ENCODE measurements at places on chromosomes 1 and 21.

DNA sequence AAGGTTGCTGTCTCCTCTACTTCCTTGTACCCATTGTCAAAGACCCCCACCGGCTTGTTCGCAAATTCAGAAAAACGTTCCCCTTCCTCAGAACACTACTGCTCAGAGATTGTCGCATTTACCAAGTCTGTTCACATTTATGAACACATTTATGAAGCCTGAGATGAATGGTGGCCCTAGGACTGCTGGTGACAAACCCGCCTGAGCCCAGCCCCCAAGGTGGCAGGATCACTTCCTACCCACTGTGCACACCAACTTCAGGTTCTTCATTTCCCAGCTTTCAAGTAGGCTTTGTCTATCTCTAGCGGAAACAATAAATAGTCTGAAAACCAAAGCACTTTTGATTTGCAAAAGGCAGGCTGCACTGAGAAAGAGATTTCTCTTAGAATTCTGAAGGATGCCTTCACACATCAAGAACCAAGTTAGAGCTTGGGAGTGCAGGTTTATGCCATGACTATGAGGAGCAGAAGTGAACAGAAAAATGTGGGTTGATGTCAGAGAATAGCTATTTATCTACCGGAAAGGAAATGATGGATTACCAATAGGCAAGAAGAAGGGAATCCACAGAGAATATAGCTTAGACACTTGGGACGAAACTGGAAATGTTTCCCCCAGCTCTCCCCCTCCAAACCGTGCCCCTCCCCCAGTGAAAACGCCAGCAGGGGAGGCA, 200.5 kb downstream of the TOMM20 start:
- DNase-seq: no peak

GRCh38 chr1:153288634-153289275, 24.0 kb downstream of the PGLYRP3 start:
- no peak for DNase-seq

GRCh38 chr1:43847882-43848281, 85.7 kb upstream of the ARTN start:
- no peak for DNase-seq

GRCh38 chr21:45709173-45709572, 65.6 kb downstream of the PCBP3 start:
- peak; percentile 33 for DNase-seq

DNA sequence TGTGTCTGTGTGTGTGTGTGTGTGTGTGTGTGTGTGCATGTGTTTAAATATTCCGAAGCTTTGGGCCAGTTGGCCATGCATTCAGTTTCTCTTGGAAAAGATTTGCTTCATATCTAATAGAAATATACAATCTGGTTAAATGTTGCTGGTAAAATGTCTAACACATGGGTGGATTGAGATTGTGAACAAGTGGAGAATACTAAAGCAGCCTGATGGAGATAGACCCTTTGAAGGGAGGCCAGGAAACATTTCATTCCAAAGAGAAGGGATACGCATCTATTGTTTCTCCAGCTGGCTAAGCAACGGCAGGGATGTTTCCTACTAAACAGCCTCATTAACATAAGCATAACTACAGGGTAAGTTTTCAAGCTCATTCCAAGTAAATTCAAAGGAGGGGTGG, 257.5 kb upstream of the PTBP2 start:
- no peak for DNase-seq

GRCh38 chr1:186009039-186009737, 275.0 kb downstream of the HMCN1 start:
- peak; percentile 88 for DNase-seq

- DNase-seq: no peak
Observed at GRCh38 chr21:44815225-44815624, 2.6 kb downstream of the SUMO3 start.

GRCh38 chr1:225355863-225356262, 72.0 kb downstream of the LBR start:
- DNase-seq: no peak

GRCh38 chr1:71593523-71593922, 512.7 kb upstream of the ZRANB2 start:
- peak; percentile 4 for DNase-seq

DNA sequence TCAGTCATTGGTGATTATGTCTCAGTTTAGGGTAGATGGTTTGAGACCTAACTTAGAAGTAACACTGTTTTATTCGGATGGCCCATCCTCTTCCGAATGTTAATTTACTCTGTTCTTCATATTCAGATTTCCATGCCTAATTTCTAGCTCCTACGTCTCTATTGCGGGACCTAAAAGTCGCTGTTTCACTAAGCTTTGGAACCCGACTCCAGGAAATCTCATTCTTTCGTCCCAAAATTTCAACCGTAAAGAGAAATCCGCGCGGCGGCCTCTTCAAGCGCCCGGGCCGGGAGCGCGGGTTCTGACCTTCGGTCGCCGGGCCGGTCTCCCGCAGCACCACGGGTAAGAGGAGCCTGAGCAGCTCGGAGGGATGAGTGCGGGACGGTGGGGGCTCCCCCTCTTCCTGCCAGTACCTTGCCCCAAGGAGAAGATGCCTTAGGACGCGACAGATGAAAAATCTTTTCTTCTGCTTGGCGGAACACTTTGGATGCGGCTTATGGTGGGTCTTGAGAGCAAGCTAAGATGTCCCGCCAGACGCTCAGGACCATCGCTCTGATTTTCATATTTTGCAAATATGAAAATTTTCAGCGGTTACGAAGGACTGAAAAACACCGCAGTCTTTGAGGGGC, 128.7 kb downstream of the PPIAL4G start:
- no peak for DNase-seq

GRCh38 chr1:9349331-9349851, 56.7 kb downstream of the SPSB1 start:
- no peak for DNase-seq

GRCh38 chr1:6200188-6200809, 904 bp upstream of the RPL22 start:
- DNase-seq: no peak

DNA sequence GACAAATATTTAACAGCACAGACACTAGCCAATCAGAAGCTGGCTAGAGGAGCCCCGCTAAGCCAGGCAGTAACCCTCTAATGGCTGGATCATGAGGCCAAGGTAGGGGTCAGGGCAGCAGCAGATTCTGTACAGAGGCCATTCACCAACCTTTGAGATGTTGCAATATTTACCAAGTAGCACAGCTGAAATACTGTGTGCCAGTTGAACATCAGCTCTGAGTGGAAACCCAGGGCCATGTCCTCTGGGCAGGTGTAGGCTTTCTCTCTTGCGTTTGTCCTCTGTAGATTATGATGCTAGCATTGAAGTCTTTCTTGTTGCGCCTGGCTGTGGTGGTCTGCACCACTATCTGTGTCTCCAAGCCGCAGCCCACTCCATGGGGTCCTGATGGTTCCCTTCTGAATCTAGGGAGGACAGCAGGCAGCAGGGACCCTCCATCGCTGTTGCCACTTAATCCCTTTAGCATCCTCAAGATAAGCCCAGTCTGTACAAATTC, 2.5 kb upstream of the COG2 start:
- DNase-seq: no peak

- no peak for DNase-seq
Observed at GRCh38 chr1:218501161-218501560, 156.0 kb downstream of the TGFB2 start.

- no peak for DNase-seq
Observed at GRCh38 chr1:156592158-156592909, 758 bp downstream of the NAXE start.

DNA sequence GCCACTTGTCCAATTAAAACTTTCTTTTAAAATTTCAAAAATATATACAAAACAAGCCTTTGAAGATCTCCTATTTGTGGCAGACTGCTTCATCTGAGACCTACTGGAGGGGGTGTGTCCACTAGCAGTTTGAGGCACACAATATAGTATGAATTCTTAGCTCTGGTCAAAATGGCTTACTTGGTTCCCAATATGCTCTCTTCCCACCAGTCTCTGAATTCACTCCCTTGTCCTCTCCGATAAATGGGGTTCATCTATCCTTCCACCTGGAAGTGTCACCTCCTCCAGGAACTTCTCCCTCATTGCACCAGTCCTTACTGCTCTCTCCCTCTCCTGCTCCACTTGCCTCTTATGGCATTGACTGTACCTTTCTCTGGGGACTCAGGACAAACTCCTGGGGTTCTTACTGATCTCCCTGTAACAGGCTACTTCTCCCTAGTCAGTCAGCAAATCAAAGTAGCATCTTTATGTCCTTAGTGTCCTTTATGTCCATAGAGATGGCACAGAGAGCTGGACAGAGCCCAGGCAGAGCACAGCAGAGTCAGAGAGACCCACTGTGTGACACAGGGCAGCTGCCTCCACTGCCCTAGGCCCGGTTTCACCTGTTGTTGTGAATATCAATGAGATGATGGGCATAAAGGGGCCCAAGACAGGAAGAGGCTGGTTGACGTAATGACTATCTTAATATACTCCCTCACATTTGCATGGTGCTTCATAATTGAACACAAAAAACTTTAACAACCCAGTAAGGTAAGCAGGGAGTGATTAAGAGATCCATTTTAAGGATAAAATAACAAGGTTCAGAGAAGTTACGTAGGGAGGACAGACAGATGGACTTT, 3.6 kb downstream of the ASAP3 start:
- no peak for DNase-seq

DNA sequence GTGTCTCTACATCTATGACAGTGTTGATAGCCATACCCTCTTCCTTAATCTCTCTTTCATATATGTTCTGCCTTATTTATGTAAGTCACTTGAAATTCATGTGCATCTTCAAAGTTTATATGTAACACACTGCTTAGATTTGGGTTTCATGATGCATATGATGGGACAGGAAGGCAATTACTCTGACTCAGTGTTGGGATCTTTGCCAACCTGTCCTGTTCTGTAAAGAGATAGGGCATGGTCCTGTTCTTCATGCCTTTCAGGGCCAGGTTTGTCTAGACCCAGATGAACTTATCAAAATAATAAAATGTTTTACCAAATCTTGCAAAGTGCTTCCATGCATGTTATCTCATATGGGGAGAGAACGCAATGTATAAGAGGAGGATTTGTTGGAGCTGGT, 69.5 kb downstream of the TMPRSS15 start:
- no peak for DNase-seq

- DNase-seq: peak; percentile 94
Observed at GRCh38 chr1:36248250-36248894, 24.1 kb downstream of the THRAP3 start.

- peak; percentile 24 for DNase-seq
Observed at GRCh38 chr1:91080650-91081049, 58.8 kb upstream of the ZNF644 start.

- no peak for DNase-seq
Observed at GRCh38 chr1:228810878-228811711, 75.8 kb downstream of the RHOU start.

DNA sequence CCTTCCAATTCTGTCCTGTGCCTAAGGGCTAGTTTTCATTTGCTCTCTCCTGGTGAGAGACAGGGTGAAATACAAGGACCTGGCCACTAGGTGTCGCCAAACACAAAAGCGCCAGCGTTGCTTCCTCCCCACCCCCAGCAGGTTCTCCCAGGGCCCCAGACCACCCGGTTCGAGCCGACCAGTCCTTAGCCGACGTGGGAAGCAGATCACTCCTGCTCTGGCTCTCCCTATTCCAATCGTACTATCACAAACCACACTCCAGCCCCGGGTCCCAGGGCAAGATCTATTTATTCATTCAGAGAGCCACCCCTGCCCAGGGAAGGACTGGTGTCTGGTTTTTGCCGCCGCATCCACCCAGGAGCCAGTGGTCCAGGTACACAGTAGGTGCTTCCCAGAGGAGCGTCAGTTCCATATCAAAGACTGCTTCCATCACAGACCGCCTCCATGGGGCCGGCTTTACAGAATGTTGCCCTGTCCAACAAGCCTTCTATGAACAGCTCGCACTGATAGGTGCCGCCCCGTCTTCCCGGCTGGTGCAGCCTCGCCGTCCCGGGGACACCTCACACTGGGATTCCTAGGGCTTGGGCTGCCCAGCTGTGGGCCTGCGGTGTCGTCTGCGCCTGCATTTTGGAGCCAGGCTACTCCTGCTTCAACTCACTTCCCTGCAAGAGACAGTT, 35.0 kb downstream of the CTNNBIP1 start:
- DNase-seq: peak; percentile 77

DNA sequence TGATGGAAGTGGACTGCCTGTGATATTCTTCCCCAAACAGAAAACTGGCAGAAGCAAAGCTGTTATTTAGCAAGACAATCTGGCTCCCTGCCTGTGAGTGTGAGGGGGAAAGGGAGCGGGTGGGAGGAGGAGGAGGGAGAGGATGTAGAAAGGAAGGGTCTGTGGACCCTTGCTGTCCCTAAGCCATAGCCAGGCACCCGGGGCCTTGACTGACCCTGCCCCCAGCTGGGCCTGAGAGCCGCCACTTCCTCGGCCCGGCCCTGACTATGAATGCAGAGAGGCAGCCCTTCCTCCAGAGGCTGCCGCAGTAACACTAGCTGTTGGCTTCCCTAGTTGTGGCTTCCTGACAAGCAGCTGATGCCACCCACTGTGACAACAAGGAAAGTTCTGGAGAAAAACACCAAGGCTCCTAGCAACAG, 13.9 kb downstream of the PLA2G2F start:
- DNase-seq: no peak

DNA sequence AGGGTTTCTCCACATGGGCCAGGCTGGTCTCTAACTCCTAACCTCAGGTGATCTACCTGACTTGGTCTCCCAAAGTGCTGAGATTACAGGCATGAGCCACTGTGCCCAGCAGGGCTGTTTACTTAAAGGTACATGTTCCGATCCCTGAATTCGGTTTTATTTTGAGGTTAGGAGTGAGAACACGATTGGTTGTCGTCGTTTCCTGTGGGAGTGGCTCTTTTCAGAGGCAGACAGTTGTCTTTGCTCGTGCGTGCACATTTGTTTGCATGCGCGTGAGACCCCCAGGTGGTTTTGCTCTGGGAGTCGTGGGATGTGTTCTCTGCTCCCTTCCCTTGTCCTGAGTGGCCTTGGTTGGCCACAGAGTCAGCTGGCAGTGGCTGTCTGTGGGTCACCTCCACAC, 60.2 kb downstream of the SKI start:
- no peak for DNase-seq

DNA sequence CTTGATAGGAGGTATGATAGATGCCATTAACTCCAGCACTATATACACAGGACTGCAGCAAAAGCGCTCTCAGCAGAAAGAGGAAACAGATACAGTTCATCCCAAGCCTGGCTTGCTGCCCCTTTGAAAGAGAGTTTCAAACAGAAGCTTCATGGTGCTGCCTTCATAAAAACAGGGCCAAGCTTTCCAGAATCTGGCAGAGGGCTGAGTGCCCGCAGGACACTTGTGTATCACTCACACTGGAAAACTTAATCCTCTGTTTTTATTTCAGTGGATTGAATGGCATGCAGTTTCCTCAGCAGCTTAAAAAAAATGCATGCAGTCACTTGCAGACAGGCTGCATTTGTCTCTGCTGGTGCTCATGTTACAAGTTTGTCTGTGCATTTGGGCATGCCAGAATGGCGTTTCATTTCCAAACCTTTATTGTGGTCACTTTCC, 40.4 kb downstream of the KCNJ15 start:
- peak; percentile 46 for DNase-seq

GRCh38 chr1:110634455-110635311, 28.5 kb upstream of the KCNA2 start:
- peak; percentile 82 for DNase-seq

Data from fibroblast of pulmonary artery (primary cell).